NCI-H345 (cell line): ENCODE measurements at places on chromosomes 6 and 20.
A peak's percentile ranks its signal among the peaks of the same experiment; 100 is the strongest.

GRCh38 chr20:37384683-37385174, 38.8 kb downstream of the SRC start:
- peak; percentile 50 for DNase-seq

GRCh38 chr6:157727629-157728182, 95.3 kb upstream of the SNX9 start:
- DNase-seq = no peak

DNA sequence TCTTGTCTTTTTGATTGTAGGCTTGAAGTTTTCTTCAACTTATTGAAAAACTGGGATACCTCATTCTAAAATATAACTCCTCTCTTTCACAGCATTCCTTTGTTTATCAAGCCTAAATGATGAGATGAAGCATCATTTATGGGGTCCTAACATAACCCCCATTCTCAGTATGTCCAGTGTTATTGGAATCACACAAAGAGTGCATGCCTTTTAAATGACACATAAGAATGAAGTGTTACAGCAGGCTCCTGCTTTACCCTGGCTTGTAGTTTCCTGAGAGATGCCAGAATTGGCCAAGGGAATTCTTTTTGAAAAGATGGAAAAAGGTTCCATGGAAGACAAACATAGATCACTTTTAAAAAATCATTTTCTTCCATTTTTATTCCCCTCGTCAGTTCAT, 502.4 kb downstream of the BCKDHB start:
- DNase-seq = no peak

- DNase-seq = no peak
Observed at GRCh38 chr6:26224940-26225847, 138.0 kb downstream of the HFE start.

DNA sequence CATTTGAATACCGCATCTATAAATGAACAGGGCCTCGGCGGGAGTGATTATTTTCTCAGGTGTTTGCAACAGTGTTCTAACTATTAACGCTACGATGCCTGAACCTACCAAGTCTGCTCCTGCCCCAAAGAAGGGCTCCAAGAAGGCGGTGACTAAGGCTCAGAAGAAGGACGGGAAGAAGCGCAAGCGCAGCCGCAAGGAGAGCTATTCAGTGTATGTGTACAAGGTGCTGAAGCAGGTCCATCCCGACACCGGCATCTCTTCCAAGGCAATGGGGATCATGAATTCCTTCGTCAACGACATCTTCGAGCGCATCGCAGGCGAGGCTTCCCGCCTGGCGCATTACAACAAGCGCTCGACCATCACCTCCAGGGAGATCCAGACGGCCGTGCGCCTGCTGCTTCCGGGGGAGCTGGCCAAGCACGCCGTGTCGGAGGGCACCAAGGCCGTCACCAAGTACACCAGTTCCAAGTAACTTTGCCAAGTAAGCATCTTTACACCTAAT, 70.9 kb downstream of the HFE start:
- DNase-seq = no peak

- no peak for DNase-seq
Observed at GRCh38 chr20:36271639-36272546, 34.2 kb upstream of the DLGAP4 start.

GRCh38 chr20:43942667-43943285, 28.1 kb downstream of the TOX2 start:
- DNase-seq = peak; percentile 71

DNA sequence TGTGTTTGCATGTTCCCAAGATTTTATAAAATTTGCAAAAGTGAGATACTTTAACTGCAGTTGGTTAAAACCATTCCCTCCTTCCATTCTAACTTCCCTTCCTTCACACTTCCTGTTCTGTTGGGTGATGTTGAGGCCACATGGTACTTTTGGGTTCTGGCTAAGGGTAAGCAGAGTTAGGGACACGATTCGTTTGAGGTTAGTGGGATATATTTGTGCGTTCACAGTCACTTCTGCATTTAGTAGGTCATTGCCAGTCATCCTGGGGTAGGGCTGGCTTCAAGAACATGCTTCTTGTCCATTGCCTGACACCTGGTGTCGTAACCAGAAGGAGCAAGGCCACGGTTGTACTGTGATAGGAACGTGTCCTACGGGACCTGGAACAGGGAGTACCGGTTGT, 340.1 kb downstream of the ZFAND3 start:
- no peak for DNase-seq

DNA sequence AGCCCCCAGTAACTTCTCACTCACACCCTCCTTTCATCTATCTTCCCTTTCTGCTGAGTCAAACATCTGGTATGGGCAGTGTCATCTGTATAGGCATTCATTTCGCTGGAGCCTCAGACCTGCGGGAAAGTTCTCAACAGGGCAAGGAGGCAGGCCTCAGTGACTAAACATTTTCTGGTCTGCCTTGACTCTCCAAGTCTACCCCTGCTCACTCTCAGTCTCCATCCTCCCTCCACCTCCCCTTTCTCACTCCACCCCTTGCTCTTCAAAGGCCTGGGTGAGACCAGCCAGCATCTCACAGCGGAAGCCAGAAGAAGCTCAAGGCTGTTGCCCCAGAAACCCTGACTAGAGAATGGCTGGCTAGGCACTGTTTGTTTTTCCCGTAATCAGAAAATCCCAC, 105.0 kb upstream of the BEND6 start:
- DNase-seq = no peak

- DNase-seq = no peak
Observed at GRCh38 chr20:63134201-63134612, 81.7 kb downstream of the YTHDF1 start.

GRCh38 chr6:154319231-154319858, 37.3 kb downstream of the IPCEF1 start:
- DNase-seq = no peak

DNA sequence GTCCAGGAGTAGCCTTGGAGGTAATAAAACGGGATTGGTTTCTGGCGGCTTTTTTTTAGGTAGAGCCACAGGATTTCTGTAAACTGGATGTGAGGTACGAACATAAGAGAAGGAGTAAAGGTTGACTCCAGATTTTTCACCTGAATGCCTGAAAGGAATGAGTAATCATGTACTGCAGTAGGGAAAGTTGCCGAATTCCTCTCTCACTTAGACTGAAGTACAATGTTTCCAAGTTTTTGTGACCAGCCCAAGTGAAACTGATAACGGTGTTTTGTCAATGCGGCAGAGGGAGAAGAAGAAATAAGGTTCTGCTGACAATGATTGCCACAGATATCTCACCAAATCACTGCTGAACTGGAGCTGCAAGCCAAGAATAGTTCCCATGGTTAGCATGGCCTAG, 75.0 kb downstream of the VTA1 start:
- no peak for DNase-seq

DNA sequence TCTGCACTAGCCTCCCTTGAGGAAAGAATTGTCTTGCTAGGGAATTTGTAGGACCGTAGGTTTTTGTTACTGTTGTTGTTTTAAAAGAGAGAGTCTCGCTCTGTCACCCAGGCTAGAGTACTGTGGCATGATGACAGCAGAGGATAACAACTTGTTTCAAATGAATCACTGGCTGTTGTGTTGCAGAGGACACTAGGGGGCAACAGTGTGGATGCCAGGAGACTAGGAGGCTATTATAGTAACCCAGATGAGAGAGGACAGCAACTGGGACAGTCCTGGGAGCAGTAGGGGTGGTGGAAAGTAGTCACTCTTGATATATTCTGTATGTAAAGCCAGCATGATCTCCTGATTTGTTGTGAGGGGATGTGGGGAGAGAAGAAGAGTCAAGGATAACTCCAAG, 41.8 kb upstream of the LAMA4 start:
- DNase-seq = no peak

DNA sequence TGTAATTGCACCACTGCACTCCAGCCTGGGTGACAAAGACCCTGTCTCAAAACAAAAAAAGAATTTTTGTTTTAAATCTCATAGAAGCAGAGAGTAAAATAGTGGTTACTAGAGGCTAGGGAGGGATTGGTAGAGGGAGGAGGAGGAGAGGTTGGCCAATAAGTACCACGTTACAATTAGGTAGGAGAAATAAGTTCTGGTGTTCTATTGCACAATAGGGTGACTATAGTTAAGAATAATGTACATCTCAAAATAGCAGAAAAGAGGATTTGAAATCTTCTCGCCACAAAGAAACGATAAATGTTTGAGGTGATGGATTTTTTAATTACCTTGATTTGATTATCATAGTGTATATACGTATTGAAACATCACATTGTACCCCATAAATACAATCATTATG, 27.1 kb upstream of the TOP1 start:
- DNase-seq = no peak

DNA sequence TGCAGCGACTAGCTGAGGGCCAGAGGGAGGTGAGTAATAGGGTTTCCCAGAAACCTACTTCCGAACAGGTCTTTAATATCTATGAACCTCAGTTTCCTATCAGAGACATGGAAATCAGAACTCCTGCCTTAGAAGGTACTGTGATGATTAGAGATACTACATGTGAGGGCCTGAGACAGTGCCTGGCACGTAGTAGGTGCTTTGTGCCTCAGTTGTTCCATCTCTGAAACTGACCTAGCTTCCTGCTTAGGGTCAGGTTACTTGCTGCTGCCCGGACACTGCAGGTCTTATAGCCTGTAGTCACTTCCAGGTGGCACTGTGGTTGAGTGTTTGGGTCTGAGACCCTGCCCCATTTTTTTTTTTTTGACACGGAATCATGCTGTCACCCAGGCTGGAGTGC, 20.9 kb downstream of the RAB44 start:
- DNase-seq = no peak

GRCh38 chr6:87494761-87495422, 22.1 kb downstream of the SLC35A1 start:
- DNase-seq = no peak

DNA sequence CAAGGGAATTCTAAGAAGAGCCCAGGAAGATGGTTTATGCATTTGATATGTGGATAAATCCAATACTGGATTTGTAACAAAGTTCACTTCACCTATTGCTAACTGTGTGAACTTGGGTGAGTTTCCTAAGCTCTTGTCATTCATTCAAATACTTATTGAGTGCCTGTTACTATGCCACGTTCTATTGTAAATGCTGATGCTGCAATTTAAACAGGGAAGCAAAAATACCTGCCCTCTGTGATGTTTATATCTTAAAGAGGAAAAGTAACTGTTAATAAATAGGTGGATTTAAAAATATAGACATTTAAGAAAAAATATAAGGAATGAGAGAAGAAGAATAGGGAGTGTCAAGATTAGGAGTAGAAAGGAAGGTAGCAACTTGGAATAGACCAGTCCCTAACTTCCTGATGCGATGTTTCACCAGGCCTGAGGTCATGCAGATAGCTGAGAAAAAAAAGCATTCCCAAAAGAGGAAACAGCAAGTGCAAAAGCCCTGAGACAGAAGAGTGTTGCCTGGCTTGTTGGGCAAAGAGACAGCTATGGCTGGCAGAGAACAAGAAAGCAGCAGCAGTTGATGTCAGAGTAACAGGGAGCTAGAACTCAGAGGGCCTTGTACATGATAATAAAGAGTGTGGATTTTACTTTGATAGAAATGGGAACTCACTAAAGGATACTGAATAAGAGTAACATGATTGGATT, 54.3 kb upstream of the TCF21 start:
- no peak for DNase-seq

GRCh38 chr20:48761023-48761785, 66.6 kb downstream of the PREX1 start:
- DNase-seq = no peak

- no peak for DNase-seq
Observed at GRCh38 chr6:128112494-128112893, 211.6 kb upstream of the THEMIS start.

GRCh38 chr6:73388433-73388799, 6.2 kb upstream of the DDX43 start:
- DNase-seq = no peak

DNA sequence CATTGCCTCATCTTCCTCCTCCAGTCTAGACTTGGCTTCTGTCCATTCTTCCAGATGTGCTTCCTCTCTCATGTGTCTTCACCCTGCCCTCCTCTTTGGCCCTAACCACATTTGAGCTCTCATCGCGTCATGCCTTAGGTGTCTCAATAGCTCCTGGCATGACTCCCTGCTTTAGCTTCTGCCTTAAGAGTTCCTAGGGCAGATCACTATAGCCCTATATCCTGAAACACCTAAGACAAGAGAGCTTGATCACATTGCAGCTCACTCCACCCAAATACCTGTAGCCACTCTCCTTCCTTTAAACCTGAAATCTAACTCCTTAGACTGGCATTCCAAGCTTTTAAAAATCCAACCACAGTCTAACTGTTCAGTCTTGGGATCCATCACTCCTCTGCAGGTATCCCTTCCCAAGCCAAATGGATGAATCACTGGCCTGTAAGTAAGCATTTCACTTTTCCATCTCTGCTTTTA, 69.0 kb upstream of the STXBP5 start:
- no peak for DNase-seq

DNA sequence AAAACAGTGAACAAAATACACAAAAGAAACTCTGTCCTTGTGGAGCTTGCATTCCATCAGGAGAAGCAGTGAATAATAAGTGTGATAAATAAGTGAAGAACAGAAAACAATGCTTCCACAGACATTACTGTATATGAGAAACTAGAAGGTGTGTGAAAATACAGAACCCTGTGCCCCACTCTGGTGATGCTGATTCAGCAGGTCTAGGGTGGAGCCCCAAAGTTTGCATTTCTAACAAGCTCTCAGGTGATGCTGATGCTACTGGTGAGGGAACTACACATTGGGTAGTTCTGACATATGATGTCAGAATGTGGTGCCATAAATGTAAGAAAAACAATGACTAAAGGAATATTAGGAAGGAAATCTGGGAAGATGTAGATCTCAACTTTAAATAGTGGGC, 601.4 kb upstream of the BTBD3 start:
- no peak for DNase-seq
